ENCODE measurements at places on chromosomes 5 and 9.

- DNase-seq: no peak
These were observed 87.1 kb upstream of the ELL2 start for GRCh38 chr5:96048763-96049162.

DNA sequence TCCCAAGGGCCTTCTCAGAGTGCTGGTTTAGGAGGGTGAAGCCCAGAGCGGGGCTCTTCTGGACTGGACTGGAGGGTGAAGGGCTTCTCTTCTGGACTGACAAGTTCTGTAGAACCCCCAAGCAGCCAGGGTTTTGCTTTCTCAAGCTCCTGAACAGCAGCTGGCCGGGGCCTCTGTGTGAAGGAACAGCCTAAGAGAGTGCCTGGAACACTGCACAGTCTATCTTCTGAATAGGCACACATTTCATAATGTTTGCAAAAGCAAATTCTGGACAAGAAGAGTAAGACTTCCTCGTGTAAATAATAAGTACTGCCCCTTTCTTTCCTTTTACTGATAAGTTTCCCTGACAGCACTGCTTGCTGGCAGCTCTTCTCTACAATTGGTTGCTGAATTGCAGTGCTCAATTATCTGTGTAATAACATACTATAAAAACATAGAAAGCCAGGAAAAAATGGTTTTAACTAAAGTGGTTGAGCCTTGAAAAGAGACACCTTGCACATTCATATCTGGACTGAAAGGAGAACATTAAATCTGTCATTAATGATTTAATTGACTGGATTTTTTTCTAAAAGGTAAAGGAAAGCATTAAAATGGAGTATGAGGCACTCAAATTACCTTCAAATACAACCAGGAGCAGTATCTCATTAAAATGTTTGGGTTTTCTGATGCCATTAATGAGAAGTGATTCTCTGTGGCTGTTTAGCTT lies 20.5 kb downstream of the MAST4 start:
- no peak for DNase-seq

DNA sequence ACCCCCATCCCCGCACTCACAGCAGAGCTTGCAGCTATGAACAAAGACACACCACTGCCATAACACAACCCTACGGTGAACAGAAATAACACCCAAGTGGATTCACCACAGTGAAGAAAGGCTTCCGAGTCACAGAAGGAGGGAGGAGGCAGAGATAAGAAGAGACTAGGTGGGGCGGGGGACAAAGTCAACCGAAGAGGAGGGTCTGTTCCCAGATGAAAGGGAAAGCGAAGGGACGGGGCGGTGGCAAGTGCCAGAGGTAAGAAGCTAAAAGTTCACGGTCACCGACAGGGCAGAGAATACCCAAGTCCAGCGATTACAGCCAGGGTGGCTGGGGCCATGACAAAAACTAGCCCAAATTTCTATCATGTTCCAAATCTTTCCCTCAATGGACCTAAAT lies 21.0 kb downstream of the EPB41L4B start:
- no peak for DNase-seq

DNA sequence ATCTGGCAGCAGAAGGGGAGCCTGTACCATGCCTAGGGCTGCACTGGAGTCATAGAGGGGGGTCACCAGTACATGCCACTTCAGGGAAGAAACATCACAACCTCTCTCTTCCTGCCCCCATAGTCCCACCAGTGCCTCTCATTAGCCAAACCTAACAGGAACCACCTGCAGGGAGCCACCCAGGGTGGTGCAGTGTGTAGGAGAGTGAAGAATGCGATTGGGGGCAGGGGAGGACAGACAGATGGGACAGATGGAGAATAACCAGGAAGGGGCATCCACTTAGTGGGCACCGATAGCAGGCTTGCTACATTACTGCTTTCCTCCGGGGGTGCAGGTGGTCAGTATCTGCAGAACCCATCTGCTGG lies 19.2 kb downstream of the DAPK1 start:
- DNase-seq: no peak

DNA sequence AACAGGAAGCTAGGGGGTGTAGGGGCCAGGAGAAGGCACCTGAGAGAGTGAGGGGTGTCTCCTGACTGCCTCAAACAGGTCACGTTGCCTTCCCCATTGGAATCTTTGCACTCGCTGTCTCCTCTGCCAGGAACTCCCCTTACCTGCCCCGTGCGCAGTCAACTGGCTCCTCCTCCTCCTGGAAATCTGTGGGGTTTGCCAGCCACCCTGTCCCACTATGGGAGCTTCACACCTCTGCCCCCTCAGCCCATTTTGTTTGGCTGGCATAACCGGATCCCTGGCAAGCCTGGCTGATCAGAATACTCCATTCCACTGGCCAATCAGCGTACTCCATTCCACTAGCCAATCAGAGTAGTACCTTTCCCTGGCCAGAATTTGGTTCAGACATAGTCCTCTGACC lies 10.4 kb upstream of the SLC34A1 start:
- no peak for DNase-seq

DNA sequence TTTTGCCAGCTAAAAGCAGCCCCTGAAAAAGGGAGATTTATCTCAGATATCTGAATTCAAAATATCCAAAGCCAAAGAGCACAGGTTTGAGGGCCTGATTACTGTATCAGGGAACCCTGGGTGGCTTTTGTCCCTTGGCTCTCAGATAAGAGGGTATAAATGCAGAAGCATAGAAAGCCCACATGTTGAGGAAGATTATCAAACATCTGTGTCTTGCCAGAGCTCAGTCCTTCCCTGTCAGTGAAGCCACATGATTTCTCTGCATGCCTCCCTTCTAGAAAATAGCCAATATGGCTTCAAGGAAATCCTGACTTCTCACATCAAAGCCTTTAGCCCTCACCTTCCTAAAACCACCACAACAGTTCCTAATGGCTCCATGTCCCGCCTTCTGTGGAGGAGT lies 408.0 kb upstream of the DMAC1 start:
- no peak for DNase-seq

DNA sequence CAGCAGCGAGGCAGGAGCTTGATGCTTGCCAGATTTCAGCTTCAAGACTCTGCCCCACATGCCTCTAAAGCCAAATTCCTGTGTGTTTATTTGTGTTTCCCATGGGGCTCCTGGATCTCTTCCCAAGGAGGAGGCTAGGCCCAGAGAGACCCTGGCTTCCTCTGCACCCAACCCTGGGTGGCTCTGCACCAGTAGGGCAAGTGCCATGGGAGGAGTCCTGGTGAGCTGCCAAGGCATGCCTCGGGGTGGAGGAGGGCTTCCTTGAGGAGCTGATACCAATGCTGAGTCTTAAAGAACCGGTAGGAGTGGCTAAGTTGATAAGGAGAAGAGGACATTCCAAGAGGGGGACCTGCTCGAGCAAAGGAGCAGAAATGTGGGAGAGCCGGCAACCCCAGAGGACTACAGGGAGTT lies 6.8 kb upstream of the TIFAB start:
- no peak for DNase-seq

- no peak for DNase-seq
These were observed 103.3 kb upstream of the EDIL3 start for GRCh38 chr5:84487963-84488362.

- no peak for DNase-seq
These were observed 4.3 kb upstream of the ARID3C start for GRCh38 chr9:34633166-34633565.

GRCh38 chr5:180395540-180396274 lies 42.6 kb upstream of the GFPT2 start:
- DNase-seq: no peak

DNA sequence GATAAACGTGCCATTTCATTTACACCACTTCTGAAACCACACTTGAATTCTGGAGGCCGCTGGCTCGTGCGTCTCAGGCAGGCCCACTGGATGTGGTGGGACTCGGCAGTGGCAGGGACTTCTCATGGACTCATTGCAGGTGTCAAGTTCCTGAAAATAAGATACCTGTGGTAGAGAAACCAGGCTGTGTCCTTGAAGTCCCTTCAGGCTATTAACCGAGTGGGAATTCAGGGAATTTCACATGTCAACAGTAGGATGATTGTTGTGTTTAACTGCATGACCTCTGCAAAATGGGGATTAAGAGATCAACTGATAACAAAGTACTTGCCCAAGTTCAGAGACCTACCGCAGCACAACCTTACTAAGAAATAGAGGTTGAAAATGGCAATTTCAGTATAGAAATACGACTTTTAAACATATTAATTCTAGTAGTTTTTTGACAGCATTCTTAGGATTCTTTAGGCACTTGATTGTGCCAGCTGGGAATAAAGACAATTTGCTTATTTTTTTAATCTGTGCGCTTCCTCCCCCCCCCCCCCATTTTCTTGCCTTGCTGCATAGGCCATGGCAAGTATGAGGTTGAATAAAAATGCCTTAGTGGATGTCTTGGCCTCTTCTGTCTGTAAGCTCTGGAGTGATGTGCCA lies 26.8 kb downstream of the TRIP13 start:
- DNase-seq: no peak
